ENCODE measurements at places on chromosomes 7 and 10.

DNA sequence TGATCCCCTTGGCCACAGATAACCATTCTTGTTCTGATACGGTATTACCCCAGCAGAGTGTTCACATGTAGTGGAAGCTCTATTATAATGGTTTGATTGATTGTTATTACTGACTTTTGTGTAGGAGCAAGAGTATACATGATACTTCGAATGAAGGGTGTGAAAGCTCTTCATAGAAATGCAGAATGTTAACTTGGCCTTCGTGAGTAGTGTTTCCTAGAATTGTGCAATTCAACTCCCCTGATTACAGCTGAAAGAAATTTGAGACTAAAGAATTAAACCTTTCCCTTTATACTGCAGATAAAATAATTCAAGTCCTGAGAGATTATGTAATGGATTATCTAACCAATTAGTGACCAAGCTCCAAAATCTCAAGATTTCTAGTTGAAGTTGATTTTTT is 38.2 kb downstream of the MKLN1 start:
- DNase-seq, result no peak

- DNase-seq, result no peak
Measured at GRCh38 chr7:20021066-20021465, 196.1 kb downstream of the MACC1 start.

DNA sequence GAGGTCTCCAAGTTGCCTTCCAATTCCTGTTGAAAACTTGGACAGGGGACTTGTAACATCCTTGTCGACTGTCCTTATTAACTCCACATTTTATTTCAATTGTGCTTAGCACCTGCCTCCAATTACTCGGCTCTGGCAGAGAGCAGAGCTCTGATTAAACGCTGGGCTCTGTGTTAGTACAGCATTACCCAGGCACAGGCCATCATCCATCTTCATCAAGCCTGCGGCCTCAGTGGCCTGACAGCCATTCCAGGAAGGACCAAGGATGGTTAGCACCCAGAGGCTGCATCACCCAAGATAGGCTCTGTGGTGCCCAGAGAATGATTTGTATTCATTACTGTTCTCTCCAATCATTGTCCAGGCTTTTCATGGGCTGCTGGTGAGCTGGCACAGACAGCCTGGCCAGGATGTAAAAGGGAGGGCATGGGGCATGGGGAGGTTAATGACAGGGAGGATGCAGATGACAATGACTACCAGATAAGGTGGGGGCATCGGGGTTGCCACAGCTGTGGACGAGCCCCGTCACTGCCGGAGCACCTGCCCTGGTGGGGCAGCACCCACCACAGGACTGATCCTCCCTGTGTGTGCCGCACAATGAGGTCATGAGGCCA is 123.3 kb downstream of the PTPN20 start:
- DNase-seq, result peak; percentile 62

DNA sequence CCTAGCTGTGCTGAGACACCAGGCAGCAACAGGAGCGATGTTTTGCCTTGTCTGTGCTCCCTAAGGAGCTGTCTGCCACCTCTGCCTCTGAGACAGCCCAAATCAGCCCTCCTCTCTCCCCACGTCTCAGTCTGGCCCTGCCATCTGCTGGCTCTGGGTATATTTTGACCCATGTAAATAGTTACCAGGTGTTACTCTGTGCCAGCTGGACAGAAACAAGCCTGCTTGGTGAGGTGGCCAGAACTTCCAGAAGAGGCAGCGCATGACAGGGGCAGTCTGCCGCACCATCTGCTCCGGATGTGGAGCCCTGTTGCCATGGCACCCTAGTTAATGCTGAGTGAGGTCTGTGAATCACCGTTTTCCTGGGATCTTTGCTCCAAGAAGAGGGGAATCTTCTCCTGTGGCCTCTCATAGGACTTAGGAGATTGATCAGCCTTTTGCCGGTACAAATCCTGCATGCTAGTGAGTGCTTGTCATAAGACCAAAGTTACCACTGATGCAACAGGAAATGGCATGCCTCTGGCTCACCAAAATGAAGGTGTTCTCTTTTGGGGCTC is 31.8 kb downstream of the GSTO2 start:
- DNase-seq, result peak; percentile 64

GRCh38 chr7:98553666-98554065 is 63.4 kb upstream of the NPTX2 start:
- DNase-seq, result no peak

DNA sequence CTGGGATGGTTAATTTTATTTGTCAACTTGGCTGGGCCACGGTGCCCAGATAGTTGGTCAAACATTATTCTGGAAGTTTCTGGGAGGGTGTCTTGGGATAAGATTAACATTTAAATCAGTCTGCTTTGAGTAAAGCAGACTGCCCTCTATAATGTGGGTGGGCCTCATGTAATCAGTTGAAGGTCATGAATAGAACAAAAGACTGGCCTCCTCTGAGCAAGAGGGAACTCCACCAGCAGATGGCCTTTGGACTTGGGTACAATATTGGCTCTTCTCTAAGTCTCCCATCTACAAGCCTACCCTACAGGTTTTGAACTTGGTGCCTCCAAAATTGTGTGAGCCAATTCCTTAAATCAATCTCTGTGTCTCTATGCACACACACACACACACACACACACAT is 61.8 kb downstream of the PLXNA4 start:
- DNase-seq, result no peak

- no peak for DNase-seq
Measured at GRCh38 chr7:47605816-47606575, 24.1 kb upstream of the TNS3 start.

- no peak for DNase-seq
Measured at GRCh38 chr10:109618301-109618700, 305.0 kb downstream of the XPNPEP1 start.

GRCh38 chr10:113445736-113446135 is 107.1 kb upstream of the HABP2 start:
- no peak for DNase-seq

- DNase-seq, result no peak
Measured at GRCh38 chr7:82247814-82248433, 195.7 kb downstream of the CACNA2D1 start.

DNA sequence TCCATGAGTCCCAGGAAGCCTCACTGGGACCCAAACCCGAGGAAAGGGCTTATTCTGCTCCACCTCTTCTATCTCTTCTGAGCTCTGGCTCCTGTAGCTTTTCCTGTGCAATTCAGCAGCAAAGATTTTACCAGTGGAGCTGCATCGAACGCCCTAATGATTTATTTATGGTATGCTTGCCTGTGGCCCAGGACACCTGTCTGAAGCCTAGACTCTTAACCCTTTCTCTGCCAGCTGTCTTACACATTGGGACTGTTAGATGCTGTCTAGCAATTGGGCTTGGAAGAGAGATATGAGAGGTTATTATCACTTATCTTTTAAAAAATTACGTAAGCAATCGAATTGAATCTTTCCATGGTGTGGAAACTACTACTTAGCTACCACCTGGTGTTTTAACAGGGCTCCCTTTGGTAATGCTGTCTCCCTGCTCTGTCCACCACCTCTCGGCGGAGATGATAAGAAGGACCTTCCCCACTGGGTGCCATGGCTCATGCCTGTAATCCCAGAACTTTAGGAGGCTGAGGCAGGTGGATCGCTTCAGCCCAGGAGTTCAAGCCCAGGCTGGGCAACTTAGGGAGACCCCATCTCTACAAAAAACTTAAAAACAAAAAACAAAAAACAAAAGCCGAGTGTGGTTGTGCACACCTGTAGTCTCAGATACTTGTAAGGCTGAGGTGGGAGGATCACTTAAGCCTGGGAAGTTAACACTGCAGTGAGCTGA is 8.8 kb downstream of the ACSL5 start:
- DNase-seq, result no peak

DNA sequence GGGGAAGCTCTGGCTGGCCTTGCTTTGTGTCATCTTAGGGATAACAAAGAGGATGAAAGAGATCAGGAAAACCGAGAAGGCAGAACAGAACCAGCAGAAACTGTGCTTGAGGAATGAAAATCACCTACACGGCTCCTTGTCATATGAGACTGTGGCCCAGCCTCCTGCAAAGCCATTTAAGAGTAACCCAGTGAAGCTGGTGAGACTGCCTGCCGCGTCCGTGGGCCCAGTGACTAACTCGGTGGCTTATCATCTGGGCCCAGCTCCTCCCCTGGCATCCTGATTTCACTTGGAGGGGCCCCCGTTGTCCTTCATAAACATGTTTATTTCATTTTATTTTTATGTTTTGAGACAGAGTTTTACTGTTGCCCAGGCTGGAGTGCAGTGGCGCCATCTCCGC is 30.7 kb downstream of the HTRA1 start:
- DNase-seq, result no peak

GRCh38 chr10:13885238-13885990 is 298.6 kb downstream of the PRPF18 start:
- DNase-seq, result no peak

GRCh38 chr7:75639071-75639885 is 99.5 kb downstream of the HIP1 start:
- peak; percentile 30 for DNase-seq

- no peak for DNase-seq
Measured at GRCh38 chr10:71062156-71062555, 150.2 kb upstream of the UNC5B start.

GRCh38 chr10:45444976-45445898 is 71.2 kb downstream of the ALOX5 start:
- DNase-seq, result no peak

GRCh38 chr7:73722785-73723184 is 3.3 kb upstream of the STX1A start:
- no peak for DNase-seq

DNA sequence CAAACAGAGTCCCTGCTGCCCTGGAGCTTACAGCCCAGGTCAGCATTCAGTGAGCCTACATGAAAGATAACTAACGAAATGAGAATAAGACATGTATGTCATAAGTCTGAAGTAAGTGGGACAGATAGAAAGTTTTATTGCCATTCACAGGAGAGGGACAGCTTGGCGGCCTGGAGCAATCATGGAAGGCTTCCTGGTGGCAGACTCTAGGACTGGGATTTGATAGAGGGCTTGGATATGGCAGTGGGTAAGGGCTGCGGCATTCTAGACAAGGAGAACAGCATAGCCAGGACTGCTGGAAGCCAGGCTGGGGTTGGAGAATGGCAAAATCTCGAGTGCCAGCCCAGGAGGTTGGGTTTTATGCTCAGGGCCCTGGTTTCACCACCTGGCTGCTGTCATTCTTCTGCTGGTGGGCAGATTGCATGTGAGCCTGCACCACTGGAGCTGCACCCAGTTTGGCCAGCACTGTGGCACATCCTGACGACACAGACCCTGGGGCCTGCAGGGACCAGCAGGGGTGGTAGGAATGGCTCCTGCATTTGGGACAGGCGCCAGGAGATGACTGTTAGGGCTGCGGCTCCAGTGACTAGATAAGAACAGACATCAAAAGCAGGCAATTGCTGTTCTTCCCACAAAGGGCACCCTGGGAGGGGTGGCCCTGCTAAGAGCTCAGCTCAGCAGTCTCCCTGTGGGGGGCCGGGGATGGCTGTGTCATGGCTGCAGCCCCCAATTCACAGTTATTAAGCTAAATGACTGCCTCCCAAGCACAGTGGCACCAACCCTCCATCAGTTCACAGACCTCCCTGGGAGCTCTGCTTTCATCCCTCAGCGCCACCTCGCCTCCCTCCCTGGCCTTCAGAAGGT is 161.1 kb downstream of the RPS24 start:
- no peak for DNase-seq

- DNase-seq, result peak; percentile 36
Measured at GRCh38 chr7:3979611-3980299, 678.7 kb downstream of the SDK1 start.

DNA sequence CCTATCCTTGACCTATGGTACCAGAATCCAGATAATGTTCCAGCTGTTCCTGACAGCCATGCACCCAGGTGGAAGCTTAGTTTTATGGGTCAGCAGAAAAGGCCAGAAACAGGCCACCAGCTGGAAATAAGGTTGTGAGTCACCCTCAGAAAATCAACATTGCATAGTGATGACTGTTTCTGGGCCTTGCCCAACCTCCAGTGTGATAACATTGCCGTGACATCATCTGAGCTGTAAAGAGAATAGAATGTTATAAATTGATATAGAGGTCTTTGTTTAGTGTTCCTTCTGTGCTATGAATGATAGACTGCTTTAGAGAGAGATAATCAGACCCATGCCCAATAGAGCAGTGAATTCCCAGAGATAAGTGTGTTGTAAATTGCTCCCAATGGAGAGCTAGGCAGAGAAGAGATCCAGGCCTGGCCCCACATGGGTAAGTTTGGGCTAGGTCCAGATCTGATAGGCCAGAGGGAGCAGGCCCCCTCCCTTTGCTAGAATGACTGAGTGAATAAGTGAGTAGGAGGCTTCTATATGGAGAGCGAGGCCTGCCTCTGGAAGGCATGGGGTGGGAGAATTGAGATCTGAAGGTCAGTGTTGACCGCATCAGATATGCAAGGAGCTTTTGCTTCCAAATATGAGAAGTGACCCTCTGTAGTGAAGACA is 14.2 kb upstream of the HPS1 start:
- no peak for DNase-seq

DNA sequence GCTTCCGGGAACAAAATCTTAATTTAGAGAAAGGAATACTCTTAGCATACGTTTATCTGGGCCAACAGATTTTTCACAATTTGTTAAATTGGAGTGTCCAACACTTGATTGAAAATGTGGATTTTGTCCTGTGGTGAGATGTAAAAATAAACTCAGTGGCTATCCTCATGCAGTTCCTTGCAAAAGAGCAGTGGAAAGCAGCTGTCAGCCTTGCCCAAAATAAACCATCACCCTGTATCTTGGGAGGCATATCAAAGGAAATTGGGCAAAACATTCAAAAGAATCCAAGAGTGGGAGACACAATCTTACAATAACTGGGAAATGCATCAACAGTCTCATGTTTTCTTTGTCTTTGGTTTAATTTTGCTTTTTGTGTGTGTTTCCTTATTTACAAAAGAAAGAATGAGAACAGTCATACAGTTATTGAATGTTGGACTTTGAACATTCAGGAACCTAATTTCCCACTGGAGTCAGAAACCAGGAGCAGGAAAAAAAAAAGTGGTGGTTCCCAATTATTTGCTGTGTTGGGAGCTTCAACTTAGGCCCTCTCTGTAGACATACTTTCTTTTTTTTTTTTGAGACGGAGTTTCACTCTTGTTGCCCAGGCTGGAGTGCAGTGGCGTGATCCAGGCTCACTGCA is 44.4 kb upstream of the DGKI start:
- DNase-seq, result no peak

GRCh38 chr7:25803117-25803887 is 348.7 kb upstream of the NFE2L3 start:
- DNase-seq, result no peak

All from SK-N-DZ (cell line).